ENCODE measurements at places on chromosomes 1 and 21. TPM values are rescaled to one million over a fixed set of nuclear protein-coding genes. Genes with fewer than 3 reads are reported as not detected.

Gene OR2L5
- under 0.01 TPM for total RNA-seq

Gene HIVEP3
- total RNA-seq = 1.8 TPM

Gene RASSF5
- 0.50 TPM for total RNA-seq

Gene GFI1
- 0.11 TPM for total RNA-seq

Gene CD48
- under 0.01 TPM for total RNA-seq

Measured in uterine smooth muscle cell (primary cell).